ENCODE measurements at places on chromosomes 16 and 17. TPM values are rescaled to one million over a fixed set of nuclear protein-coding genes. Genes with fewer than 3 reads are reported as not detected.
A peak's percentile ranks its signal among the peaks of the same experiment; 100 is the strongest.

DNA sequence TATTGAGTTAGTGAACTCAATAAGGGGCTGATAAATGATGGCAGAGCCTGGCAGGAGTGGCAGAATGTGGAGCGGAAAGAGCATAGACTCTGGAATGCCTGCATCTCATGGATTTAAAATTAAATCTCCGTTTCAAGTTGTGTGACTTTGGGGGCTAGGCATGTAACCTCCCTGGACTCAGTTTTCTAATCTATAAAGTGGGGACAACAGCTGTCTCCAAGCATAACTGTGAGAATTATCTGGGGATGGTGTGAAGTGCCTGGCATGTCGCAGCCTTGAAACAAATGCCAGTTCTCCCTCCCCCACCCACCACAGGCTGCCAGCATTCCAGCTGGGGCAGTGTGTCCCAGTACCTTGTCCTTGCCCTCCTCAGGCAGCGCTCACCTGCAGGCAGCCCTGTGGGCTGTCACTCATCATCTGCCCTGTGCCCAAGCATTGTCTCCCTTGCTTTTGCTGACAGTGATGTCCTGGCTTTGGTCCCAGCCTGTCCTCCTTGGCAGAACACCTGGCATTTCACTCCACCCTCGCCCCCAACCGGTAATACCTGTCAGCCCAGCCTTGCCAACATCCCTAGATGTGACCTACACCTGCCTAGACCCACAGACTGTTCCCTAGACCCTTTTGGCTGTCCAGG lies 129.6 kb downstream of the MRM1 start:
- no peak for DNase-seq

DNA sequence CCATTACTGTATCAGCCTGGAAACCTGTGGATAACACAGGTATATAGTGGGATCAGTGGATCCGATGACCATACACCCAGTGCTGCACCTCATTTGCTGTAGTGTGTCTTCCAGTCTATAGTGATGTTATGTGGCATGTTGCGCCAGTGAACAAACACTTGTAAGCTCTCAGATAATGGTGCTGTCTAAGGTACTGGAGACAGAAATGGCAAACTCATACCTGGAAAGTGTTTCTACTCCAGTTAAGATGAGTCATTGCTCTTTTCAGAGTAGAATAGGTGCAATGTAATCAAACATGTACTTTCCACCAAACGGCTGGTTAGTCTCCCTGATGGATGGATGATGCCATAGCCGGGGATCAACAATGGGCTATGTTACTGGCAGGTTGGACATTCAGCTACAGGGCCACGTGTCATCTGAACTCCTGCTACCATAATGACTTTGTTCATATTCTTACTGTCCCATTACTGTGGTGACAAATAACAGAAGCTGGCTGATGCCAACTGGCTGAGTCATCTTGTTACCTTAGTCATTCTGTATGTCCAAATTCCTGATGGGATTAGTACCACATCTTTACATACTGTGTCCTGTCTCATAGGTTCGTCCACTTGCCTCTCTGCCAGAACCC lies 6.3 kb downstream of the CCL11 start:
- no peak for DNase-seq

GRCh38 chr17:29648005-29648404 lies 25.3 kb upstream of the CORO6 start:
- no peak for DNase-seq

DNA sequence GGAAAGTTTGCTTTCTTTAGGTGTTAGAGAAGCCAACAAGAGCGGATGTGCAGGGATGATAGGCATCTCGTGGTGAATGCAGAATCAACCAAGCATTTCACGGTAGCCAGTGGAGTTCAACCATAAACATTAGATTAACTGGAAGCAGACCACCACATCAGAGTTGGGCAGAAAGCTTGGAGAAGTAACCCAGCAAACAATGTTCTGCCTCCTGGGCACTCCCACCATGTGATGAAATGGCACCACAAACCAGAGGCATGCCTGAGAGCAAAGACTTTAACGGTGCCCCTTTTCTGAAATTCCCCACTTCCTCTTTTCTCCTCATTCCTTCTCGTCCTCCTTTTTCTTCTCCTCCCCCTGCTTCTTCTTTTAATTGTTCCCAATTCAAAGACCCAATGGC lies 193.5 kb upstream of the ANKFN1 start:
- DNase-seq, result no peak

The AATK gene
- 0.98 TPM for total RNA-seq

DNA sequence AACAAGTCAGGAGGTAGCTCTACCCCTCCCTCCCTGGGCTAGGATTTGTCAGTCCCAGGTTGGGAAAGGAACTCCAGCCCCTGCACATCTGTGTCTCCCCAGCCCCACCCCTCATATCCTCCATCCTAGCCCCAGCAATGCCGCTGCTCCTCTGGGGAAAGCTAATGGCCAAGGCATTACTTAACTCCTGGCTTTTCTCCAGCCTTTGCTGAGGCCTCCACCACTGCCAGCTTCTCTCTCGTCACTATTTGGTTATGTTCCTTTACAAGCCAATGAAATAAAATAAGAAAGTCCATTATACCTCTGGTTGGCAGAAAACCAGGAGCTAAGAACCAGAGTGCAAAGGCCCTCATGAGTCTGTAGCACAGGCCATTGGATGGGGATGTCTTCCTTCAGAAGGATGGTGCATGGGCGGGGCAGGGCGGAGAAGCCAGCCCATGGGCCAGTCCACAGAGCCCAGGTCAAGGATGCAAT lies 171.0 kb downstream of the CCDC182 start:
- no peak for DNase-seq

GRCh38 chr17:10623737-10624338 lies 33.3 kb downstream of the MYH3 start:
- DNase-seq, result no peak

The SHISA9 gene
- not detected for total RNA-seq

GRCh38 chr17:64028874-64029464 lies 8.5 kb upstream of the ICAM2 start:
- DNase-seq, result peak; percentile 87
